ENCODE measurements at places on chromosomes 7 and 10. TPM values are rescaled to one million over a fixed set of nuclear protein-coding genes. Genes with fewer than 3 reads are reported as not detected.

CFAP69 gene
- total RNA-seq = 2.2 TPM

FAM25A gene
- total RNA-seq = not detected

CDC14C gene
- not detected for total RNA-seq

COL28A1 gene
- total RNA-seq = 0.56 TPM

CCDC71L gene
- total RNA-seq = 15.5 TPM

TRIL gene
- not detected for total RNA-seq

CEP41 gene
- 12.5 TPM for total RNA-seq

TBX20 gene
- total RNA-seq = 2.9 TPM

VAX1 gene
- total RNA-seq = 1.3 TPM

NODAL gene
- not detected for total RNA-seq

AGAP5 gene
- total RNA-seq = 3.5 TPM

LBX1 gene
- not detected for total RNA-seq

GPR26 gene
- not detected for total RNA-seq

OR2F2 gene
- total RNA-seq = not detected

SPDYE1 gene
- not detected for total RNA-seq

All from A549 treated with ZK216348 at 1 μM for 4 hours (cell line).